MCF 10A (cell line): ENCODE measurements at places on chromosomes 11 and 22. TPM values are rescaled to one million over a fixed set of nuclear protein-coding genes. Genes with fewer than 3 reads are reported as not detected.

- no peaks in the 10 kb centered on the region for H3K27me3 ChIP-seq
- H3K4me3 ChIP-seq: no peak overlapping the region
- peak; percentile 94 for DNase-seq
Measured at GRCh38 chr11:46210133-46210636, 67.3 kb upstream of the CREB3L1 start.

- no peak overlapping the region for H3K4me3 ChIP-seq
- DNase-seq: no peak
- no peaks in the 10 kb centered on the region for H3K27me3 ChIP-seq
Measured at GRCh38 chr11:76327756-76328388, 53.1 kb downstream of the THAP12 start.

Gene FGF3
- not detected in 2 replicates for total RNA-seq

DNA sequence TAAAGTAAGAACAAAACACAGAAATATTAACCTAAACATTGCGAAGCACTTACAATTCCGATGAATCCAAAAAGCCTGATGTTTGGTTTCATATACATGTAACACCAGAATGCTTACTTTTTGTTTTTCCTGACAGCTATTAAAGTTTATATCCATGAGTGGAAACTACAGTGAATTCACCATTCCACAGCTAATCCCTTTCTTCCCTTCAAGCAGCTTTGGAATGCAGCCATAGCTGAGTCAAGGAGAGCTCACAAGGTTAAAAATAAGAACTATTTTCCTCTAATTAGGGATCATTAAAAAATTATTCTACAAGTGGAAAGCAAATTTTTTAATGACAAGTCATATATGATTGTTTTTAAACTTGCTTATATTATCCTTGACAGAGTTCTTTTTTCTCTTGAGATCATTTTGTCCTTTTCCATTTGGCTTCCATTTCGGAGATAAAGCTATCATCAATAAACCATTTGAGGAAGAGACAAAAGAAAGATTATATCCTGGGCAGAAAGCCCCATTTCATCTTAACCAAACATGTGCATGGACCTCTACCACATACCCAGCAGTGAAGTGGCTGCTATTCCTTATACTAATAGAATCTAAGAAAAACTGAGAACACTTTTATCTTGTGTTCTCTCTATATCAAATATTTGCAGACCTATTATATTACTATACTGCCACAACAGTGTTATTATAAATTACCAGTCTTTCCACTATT lies 19.7 kb upstream of the FIBIN start:
- no peak overlapping the region for H3K4me3 ChIP-seq
- DNase-seq: no peak
- no peaks in the 10 kb centered on the region for H3K27me3 ChIP-seq
- H3K36me3 ChIP-seq: no peaks in the 10 kb centered on the region
- H3K4me1 ChIP-seq: no peaks in the 10 kb centered on the region

GRCh38 chr11:112355726-112356125 lies 95.1 kb upstream of the PLET1 start:
- H3K4me1 ChIP-seq: no peaks in the 10 kb centered on the region
- H3K36me3 ChIP-seq: no peaks in the 10 kb centered on the region
- H3K27me3 ChIP-seq: no peaks in the 10 kb centered on the region

Gene OR6A2
- 0.17 and 0.28 TPM in 2 replicates for total RNA-seq

DNA sequence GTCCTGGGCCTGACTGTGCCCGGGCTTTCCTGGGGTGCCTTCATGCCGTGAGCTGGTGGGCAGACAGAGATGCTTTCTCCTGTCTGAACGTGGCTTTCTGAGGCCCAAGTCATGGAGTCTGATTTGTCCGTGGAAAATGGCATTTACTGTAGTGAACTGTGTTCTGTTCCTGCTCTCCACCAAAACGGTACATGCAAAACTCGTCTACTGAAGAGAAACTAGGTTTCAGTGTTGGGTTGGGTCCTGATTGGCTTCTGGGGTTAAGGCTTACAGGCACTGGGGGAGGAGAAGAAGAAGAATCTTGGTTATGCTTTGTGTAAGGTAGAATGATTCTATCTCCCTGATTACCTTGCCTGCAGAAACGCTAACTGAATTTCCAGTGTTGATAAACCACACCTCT lies 541.7 kb downstream of the NTM start:
- H3K36me3 ChIP-seq: no peaks in the 10 kb centered on the region
- no peak for DNase-seq
- H3K4me1 ChIP-seq: no peaks in the 10 kb centered on the region
- no peaks in the 10 kb centered on the region for H3K27me3 ChIP-seq
- no peak overlapping the region for H3K4me3 ChIP-seq
- H3K27ac ChIP-seq: no peak overlapping the region

DNA sequence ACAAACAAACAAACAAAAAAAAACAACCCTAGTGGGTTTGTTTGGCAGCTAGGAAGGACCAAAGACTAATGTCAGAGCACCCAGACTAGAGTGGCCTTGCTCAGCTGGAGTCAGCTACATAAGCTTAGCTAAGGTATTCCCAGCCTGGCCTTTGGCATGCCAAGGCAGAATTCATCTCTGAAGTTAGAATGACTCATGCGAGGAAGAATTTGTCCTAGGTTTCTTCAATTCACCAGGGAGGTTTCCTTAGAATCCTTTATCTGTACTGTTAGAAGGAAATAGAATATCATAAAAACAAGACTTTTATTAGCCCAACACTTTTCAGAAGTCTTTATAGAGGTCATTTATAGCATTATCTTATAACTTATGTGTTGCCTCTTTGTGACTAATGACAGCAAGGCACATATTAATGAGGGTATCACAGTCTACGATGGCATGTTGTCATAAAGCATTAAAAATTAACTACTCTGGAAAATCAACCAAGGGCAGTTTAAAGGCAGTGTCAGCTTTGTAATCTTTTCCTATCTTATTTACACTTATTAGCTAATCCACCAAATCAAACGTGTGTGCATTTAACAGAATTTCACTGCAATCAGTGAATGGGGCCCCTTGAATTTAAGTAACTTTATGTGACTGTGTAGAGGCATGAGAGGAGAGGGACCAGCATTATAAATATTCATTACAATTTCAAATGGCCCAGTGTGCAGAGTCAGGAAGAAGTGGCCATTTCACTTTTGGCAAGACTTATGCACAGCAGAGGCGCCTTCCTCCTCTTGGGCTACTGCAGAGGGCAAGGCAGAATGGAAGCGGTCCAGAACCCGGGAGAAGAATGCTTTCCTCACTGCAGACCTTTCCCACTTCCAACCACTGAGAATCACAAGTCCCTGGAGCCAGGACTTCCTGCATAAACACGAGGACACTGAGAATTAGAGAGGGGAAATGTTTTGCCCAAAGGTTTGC lies 36.3 kb downstream of the SLC5A1 start:
- DNase-seq: peak; percentile 69
- no peaks in the 10 kb centered on the region for H3K4me1 ChIP-seq
- no peak overlapping the region for H3K4me3 ChIP-seq
- H3K27me3 ChIP-seq: peaks cover 41% of the 10 kb centered on the region

GRCh38 chr11:68569357-68569756 lies 108.8 kb downstream of the PPP6R3 start:
- H3K4me1 ChIP-seq: peaks cover 5% of the 10 kb centered on the region
- no peaks in the 10 kb centered on the region for H3K27me3 ChIP-seq
- DNase-seq: no peak

Gene PATE2
- not detected in 2 replicates for total RNA-seq

DNA sequence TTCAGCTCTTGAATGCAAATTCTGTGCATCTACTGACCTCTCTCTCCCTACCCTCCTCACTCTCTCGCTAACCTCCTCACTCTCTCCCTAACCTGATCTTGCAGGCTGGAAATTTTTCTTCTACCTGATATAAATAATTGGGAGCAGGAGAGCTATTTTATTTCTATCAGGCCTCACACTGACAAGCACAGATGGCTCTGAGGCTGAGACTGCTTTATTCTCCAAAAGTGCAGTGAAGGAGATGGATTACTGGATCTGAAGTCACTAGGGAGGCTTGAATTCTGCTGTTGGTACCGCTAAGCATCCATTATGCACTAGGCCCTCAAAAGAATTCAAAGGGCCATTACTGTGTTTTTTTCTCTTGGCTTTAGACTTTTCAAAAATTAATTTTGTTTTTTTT lies 19.4 kb upstream of the LDHA start:
- H3K27ac ChIP-seq: no peak overlapping the region
- DNase-seq: no peak

GRCh38 chr11:23021287-23021863 lies 161.1 kb upstream of the CCDC179 start:
- peak; percentile 9 for DNase-seq
- H3K4me1 ChIP-seq: no peaks in the 10 kb centered on the region
- no peaks in the 10 kb centered on the region for H3K27me3 ChIP-seq
- H3K27ac ChIP-seq: no peak overlapping the region

DNA sequence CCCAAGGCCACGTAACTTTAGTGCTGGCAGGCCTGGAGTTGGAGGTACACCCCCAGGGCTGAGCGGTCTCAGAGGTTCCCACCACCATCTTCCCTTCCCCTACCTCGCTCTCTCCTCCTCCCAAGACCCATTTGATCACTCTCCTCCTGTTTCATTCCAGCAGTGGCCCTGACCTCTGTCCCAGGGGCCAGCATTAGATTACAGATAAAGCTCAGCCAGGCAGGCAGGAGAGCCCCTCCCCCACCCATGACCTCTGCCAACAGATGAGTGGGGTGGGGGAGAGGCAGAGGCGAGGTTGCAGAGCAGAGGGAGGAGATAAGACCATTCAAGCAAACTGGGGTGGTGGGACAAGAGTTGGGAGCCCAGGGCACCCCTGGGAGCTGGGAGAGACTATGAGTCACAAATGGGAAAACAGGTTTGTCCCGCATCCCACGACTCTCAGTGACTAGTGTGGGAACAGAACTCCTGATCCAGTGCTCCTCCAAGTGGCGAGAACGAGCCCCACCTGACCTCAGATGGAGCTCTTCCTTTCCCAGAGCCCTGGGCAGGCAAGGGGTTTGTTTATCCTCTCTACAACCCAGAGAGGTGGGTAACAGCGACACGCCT lies 367.9 kb downstream of the MN1 start:
- DNase-seq: peak; percentile 11
- no peaks in the 10 kb centered on the region for H3K4me1 ChIP-seq
- no peak overlapping the region for H3K4me3 ChIP-seq

Gene RGL4
- total RNA-seq: not detected in 2 replicates

GRCh38 chr11:65217441-65218423 lies 36.0 kb downstream of the CAPN1 start:
- H3K4me1 ChIP-seq: peaks cover 12% of the 10 kb centered on the region
- H3K4me3 ChIP-seq: no peak overlapping the region
- DNase-seq: no peak

DNA sequence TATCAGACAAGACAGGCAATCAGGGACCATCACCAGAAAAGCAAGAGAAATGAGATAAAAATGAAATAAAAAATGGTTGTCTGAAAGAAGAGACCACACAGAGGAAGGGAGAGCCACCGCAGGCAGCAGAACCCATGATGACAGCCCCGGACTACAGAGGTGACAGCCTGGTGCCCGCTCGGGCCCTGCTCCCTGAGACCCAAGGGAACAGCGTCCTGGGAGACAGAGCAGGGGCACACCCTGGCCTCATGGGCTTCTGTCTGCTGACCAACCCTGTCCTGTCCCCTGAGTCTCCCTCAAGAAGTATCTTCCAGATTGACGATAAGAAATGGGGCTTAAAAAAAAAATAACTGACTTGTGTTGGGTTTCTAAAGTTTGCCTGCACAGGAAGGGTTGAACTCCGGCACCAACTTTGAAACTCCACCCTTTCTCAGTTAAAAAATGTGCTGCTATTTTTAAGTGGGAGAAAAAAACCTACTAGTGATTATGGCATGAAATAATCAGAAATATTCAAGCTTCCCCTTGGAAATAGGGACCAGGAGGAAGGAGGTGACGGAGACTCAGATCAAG lies 70.1 kb upstream of the TTLL12 start:
- no peak overlapping the region for H3K27ac ChIP-seq
- no peak overlapping the region for H3K4me3 ChIP-seq
- H3K27me3 ChIP-seq: peaks cover 42% of the 10 kb centered on the region
- H3K4me1 ChIP-seq: peaks cover 9% of the 10 kb centered on the region
- no peak for DNase-seq
- H3K36me3 ChIP-seq: no peaks in the 10 kb centered on the region

DNA sequence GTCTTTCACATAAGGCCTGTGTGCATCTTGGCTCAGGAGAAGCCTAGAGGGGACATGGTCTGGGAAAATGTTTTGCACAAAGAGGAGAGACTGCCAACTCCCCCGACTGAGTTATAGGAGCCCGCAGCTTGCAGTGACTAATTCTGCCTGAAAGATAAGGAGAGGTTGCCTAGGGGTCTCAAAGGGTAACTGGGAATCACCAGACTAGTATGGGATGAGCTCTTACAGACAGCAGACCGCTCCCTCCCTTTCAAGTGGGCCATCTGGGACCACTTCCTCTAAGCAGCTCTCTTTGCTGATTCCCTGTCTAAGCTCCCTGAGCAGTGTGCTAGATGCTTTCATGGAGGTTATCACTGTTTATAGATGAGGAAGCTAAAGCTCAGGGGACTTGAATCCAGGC lies 105.1 kb downstream of the TENM4 start:
- H3K4me3 ChIP-seq: no peak overlapping the region
- H3K27me3 ChIP-seq: no peaks in the 10 kb centered on the region
- no peaks in the 10 kb centered on the region for H3K4me1 ChIP-seq

- H3K36me3 ChIP-seq: no peaks in the 10 kb centered on the region
- peaks cover 5% of the 10 kb centered on the region for H3K4me1 ChIP-seq
- no peak for DNase-seq
- no peaks in the 10 kb centered on the region for H3K27me3 ChIP-seq
- H3K27ac ChIP-seq: no peak overlapping the region
- H3K4me3 ChIP-seq: no peak overlapping the region
Measured at GRCh38 chr22:36743591-36744412, 32.1 kb downstream of the IFT27 start.

GRCh38 chr11:46600194-46600960 lies 6.6 kb upstream of the AMBRA1 start:
- peaks cover 16% of the 10 kb centered on the region for H3K36me3 ChIP-seq
- peaks cover 5% of the 10 kb centered on the region for H3K4me1 ChIP-seq
- no peaks in the 10 kb centered on the region for H3K27me3 ChIP-seq
- H3K4me3 ChIP-seq: no peak overlapping the region

Gene MS4A4A
- total RNA-seq: not detected in 2 replicates

Gene RIMBP3B
- total RNA-seq: not detected in 2 replicates

DNA sequence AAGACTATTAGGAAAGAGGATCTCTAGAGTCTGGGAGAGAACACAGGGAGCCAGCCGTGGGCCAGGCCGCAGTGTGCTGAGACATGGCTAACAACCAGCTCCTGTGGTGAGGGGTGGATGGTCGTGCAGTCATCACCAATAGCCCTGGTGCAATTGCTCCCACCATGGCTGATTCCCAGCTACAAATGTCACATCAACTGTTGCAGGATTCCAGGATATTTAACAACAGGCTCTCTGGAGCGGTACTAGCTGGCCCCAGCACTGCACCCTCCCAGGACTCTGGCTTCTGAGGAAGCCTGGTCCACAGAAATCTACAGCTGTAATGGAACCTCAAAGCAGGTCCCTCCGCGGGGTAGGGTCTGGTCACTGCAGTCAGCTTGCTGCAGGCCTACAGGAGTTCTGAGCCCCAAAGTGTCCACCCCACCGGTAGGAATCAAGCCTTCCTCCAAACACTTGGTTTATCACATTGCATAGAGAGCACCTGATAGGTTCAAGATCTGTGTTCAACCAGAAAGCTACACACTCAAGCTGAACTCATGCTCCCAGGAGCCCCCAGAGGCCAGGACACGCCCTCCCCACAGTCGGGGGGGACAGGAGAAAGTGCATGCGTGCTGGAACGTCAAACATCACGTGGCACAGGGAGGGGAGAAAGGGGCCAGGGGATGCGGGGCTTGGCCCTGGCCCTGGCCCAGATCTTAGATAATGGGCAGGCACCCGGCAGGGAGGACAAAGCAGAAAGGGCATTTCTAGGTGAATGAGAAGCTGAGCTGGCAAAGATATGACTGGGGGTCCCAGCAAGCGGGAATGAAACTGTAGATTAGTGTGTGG lies 609.0 kb downstream of the TBC1D22A start:
- no peaks in the 10 kb centered on the region for H3K4me1 ChIP-seq
- no peak overlapping the region for H3K4me3 ChIP-seq
- H3K36me3 ChIP-seq: no peaks in the 10 kb centered on the region
